Fibroblast of skin of right quadriceps (primary cell): ENCODE measurements at places on chromosomes 7 and 10.

DNA sequence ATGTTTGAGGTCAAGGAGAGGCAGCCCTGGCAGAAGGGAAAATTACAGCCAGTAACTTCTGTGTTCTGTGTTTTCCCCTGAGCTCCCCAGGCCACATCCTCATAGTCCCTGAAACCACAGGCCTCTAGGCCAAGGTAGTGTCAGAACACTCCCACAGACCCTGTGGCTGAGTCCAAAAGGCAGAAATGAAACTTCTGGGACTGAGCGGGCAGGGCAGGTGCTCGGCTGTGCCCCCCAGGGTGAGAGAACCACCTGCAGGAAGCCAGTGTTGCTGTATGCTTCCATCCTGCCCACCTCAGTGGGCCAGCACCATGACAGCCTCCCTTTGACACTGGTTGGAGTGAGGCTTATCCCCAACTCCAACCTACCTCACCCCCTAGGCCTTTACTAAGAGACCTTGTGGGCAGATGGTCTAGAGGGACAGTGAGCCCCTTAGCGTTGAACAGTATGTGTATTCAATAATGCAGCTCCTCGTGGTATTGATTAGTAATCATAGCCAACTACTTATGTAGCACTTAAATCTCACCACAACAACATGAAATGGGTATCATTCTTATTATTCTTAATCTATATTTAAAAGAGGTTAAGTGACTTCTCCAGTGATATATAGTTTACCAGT lies 30.3 kb downstream of the PIK3CG start:
- no peak for DNase-seq

DNA sequence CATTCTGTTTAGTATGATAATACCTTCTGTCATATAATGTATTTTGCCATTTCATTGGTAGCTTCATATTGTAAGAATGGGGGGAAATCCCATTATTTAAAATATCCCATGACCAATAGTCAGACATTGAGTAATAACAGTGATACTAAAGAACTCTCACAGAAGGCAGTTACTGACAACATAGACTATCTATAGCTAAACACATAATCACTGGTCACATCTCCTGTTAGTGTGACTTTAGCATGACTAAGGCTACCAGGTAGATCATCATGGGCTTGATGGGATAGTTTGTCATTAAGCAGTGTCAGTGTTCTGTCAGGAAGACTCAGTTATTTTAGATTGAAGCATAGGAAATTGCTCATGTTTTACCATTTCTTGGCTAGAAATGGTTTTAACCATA lies 16.4 kb downstream of the OPN1SW start:
- DNase-seq: no peak

DNA sequence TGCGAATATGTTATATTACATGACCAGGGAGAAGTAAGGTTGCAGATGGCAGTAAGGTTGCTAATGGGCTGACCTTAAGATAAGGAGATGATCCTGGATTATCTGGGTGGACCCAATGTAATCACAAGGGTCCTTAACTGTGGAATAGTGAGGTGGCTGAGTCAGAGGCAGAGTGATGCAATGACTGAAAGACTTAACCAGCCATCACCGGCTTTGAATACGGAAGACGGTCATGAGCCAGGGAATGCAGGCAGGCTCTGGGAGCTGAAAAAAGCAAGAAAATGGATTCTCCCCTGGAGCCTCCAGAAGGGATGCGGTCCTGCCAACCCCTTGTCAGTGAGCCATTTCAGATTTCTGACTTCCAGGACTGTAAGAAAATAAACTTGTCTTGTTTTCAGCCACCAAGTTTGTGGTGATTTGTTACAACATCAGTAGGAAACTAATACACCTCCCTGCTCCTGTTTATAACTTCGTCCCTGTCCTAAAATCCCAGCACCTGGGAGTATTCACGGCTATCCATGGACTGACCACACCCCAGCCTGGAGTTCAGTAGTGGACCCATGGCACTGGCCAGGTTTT lies 4.6 kb upstream of the C10orf95 start:
- DNase-seq: peak; percentile 81

GRCh38 chr7:43933902-43934560 lies 7.8 kb downstream of the UBE2D4 start:
- no peak for DNase-seq
